ENCODE measurements at places on chromosomes 16 and 17.

DNA sequence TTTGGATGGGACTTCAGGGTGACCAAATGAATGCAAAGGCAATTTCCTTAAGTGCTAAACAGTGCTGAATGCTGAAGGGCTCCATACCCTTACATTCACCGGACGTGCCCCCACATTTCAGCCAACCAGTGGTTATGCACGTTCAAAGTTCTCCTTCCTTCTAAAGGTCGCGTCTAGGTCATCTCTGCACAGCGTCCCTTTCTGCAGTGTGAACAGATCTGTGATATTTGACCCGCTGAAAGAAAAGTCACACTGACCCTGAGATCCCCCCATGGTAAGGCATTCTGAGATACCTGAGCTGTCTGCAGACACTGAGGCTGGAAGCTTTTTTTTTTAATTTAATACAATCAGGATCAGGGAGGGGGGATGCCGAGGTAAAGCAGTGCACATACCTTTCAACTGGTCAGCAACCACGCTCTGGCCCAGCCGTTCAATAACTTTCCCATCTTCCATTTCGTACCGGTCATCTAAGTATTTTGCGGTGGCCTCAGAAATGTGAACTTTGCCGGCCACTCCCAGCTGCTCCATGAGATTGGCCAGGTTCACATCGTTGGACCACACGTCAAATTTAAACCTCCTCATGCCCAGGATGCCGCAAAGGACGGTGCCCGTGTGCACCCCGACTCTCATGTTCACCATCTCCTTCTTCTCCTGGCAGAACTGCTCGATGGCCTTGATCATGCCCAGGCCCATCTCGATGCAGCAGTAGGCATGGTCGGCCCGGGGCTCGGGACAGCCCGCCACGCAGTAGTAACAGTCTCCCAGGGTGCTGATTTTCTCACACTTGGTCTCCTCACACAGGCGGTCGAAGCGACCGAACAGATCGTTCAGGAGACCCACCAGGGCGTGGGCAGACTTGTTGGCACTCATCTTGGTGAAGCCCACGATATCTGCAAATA, 2.6 kb downstream of the ADCY9 start:
- no peak for DNase-seq

GRCh38 chr17:10549096-10549842, at the start of gene MYH2:
Gene MYH2, minus strand, starts transcription at chr17:10549658. Its CDS starts 1,738 bp downstream, at chr17:10547920.
- no peak for DNase-seq

DNA sequence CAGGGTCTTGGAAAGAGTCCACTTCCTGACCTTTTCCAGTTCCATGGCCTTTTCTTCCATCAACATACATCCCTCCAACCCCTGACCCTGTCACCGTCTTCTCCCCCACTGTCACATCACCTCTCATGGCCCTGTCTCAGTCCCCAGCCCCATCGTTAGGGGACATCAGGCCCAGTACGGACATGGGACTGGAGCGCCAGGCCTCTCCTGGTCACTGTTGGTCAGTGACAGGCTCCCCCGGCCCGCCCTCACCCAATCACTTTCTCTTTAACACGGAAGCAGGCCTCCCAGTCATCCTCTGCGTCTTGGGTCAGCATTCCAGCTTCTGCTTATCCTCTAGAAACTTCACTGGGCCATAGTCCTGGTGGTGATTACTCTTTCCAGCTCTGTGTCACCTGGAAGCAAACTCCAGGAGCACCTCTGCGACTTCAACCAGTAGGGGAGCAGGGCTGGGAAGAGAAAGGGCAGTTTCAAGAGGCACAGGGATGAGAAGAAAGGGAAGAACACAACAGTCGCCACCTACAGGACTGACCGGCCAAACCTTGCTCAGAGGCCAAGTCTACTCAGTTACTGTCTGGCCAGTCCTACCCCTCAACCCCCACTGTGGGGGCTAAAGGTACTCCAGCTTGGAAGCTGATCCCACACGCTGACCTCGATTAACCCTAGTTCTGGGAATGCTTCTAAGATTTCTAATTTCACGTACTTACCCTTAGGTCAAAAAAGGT, 15.9 kb upstream of the ICAM2 start:
- no peak for DNase-seq

DNA sequence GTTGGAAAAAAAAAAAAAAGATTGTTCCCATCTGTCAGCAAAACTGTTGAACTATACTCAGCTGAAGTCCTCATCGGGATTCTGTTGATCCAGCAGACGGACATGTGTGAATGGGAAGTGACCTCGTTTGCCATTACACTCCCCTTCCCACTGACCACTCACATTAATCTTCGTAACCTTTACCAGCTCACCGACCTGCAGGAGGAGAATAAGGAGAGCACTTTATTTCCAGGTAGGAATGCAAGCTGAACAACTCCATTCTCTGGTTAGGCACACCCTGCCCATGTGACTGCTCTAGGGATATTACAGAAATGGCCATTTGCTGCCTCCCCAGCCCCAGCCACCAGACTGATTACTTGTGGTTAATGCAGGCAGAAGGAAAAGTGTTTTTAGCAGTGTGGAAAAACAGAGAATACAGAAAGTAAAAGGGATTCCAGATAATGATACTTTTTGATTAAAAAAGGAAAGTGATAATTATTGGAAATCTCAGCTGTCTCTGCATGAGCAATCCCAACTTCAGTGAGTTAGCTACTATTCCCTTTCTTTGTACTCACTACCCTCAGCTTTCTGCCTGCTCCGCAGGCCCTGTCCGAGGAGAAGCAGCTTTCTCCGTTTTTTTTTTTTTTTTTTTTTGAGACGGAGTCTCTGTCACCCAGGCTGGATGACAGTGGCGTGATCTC, 23.6 kb upstream of the YWHAE start:
- no peak for DNase-seq

Measured in renal pelvis (tissue), 12 donors.